DMS 273 treated with DMSO at 0.1 percent for 48 hours (cell line): ENCODE measurements at places on chromosomes 12 and 14.

GRCh38 chr14:99647411-99647810 is 2.5 kb downstream of the HHIPL1 start:
- no peak for DNase-seq

- no peak for DNase-seq
Observed at GRCh38 chr12:92551853-92552397, 150.9 kb upstream of the PLEKHG7 start.

DNA sequence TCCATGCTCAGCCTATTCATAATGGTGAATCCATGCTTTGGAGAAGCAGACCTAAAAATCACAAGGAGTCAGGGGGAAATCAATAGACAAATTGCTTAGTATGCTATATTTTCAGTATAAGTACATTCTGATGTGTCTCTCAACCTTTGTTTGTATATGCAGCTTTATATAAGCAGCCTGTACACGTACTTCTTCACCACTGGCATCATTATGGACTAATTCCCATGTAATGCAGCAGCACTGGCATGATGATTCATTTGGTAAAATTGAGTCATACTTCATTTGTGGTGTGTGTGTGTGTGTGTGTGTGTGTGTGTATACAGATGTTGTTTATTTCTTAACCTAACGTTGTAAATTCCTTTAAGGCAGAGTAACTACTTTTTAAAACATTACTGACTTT is 10.9 kb downstream of the DCP1B start:
- no peak for DNase-seq

DNA sequence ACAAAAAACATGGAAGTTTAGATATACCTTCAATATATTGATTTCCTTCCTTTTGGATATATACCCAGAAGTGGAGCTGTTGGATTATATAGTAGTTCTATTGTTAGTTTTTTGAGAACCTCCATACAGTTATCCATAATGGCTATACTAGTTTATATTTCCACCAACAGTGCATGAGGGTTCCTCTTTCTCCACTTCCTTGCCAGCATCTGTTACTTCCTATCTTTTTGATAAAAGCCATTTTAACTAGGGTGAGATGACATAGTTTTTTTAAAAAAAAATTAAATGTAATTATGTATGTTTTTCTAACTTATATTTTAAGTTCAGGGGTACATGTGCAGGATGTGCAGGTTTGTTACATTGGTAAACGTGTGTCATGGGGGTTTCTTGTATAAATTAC is 10.0 kb upstream of the SLC38A4 start:
- no peak for DNase-seq

- no peak for DNase-seq
Observed at GRCh38 chr12:64500394-64500793, 48.5 kb downstream of the TBK1 start.

- no peak for DNase-seq
Observed at GRCh38 chr14:29320286-29320685, 553.7 kb downstream of the FOXG1 start.

DNA sequence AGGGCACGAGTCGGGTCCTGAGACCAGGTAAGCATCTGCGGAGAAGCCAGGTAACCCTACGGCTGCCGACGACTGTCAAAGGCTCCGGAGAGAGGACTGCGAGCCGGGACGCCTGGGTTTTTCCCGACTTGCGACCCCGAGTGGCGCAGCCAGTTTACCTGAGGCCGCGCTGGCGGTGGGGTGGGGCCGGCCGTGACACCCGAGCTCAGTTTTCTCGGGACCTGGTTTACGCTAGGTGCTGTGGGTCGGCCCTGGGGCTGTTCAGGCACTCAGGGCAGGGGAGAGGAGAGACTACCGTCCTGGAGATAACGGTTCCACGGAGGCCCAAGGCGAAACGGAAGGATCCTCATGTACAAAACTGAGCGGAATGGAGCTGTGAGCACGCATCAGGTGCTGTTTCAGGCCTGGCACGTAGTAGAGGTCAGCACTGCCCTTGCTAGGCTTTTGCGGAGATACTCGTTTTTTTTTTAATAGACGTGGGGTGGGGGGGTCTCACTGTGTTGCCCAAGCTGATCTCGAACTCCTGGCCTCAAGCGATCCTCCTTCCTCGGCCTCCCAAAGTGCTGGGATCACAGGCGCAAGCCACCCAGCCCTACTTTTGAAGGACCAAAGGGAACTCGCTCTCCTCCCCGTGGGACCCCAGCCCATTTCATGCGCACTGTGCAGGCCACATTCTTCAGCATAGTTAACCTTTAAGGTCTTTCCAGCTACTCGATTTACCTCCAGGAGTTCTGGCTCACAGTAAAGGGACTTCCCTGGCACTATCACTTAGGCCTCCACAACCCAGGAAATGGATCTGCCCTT is 471 bp downstream of the MTRFR start:
- DNase-seq: no peak

DNA sequence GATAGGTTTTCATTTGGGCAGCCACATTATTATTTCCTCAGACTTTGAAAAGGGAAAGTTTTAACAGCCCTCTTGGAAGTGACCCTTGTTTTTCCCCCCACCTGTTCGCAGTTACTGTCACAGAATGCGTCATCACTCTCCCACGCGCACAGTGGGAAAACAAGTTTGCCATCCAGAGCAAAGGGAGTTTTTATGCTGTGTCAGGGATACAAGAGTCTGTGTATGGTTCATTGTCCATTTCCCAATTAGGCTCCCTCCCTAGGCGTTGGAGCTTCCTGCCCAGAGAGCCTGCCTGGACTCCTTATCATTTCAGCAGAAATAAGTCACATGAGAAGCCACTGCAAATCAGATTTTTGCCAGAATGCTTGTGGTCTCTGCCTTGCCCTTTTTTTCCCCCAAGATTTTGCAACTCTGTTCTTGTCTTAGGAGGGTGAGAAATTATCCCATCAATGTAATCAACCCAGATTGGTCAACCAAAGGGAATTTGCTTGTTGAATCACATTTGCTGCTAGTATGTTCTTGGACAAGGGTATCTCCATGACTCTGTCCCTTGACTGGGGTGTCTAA is 104.1 kb downstream of the IGF1 start:
- DNase-seq: no peak
